ENCODE measurements at places on chromosomes 4 and X.

DNA sequence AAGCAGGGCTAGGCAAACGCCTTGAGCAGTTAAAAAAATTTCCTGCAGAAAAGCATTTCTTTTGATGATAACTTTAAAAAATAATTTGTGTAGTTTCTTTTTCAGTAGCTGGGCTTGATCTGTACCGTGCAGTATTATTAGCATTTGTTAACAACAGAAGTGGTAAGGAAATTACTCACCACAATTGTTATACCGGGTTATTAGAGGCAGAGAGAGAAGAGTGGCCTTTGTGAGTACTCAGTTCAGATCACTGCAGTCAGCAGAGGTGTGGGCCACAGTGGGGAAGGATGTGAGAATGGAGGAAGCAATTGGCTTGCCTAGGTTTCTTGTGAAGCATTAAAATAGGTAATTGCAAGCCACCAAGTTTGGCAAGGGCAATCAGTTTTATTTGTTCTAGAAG is 14.3 kb upstream of the IL21 start:
- no peak for DNase-seq

GRCh38 chrX:119398974-119399771 is at the start of gene SLC25A43:
TSS of gene SLC25A43 (plus strand) at chrX:119399336. CDS start at chrX:119399404, 68 bp downstream.
- no peak for DNase-seq

DNA sequence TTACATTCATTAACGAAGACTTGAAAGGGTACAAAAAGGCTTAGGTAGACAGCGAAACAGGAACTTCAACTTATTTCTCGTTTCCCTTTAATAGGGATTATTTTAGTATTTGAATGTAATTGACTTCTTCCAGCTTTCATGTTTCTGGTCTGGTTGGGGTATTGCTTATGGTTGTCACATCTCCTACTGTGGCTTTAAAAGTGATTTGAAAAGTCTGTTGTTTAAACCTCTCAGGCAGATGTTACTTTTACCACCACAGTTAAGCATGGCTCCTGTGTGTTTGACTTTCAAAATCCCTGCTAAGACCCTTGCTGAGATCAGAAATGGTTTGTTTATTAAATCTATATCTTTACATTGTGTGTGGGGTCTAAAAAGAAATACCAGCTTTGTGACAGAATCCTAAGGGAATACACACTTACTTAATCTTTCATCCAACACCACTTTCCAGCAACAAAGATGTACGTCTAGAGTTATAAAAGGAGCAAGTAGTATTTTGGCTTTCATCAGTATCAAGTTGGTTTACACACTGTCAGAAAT is 661.2 kb downstream of the FAT4 start:
- no peak for DNase-seq

DNA sequence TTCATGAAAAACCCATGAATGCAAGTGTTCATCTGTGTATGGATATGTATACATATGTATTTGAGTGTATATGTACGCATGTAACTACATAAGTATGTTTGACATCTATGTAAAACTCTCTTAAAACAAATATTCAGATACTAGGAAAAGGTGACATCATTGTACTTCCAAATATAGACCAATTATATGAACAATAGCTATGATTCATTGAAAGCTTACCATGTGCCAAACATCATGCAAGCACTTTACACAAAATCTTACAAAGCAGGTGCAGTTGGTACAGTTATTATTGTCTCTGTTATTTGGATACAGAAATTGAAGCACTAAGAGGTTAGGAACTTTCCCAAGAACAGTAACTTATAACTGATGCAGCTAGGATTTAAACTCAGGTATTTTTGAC is 21.4 kb downstream of the MAGEB17 start:
- no peak for DNase-seq

- no peak for DNase-seq
These were observed 53.0 kb downstream of the PTCHD1 start for GRCh38 chrX:23387550-23388184.

DNA sequence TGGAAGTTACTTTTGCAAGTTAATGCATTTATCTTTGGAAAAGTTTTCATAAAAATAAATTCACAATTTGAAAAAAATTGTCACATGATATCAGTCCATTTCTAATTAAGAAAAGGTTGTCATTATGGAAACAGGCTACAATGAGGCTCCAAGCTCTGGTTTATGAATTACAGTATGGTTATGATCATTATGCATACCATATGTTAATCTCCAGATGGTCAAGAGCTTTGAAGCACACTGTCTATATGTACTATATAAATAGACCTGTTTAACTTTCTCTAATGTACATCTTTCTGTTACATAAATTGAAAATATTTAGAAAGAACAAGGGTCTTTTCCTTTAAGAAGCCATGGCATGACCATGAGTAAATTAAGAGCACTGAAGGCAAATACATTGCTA is 2338.8 kb downstream of the PCDH7 start:
- DNase-seq: no peak

GRCh38 chrX:46561824-46562657 is 11.5 kb upstream of the CHST7 start:
- DNase-seq: peak; percentile 3

GRCh38 chr4:8317474-8317873 is 47.9 kb downstream of the HTRA3 start:
- no peak for DNase-seq

- no peak for DNase-seq
These were observed 232.6 kb downstream of the CBR4 start for GRCh38 chr4:168777277-168777965.

- no peak for DNase-seq
These were observed 13.4 kb downstream of the LEF1 start for GRCh38 chr4:108155373-108155772.

DNA sequence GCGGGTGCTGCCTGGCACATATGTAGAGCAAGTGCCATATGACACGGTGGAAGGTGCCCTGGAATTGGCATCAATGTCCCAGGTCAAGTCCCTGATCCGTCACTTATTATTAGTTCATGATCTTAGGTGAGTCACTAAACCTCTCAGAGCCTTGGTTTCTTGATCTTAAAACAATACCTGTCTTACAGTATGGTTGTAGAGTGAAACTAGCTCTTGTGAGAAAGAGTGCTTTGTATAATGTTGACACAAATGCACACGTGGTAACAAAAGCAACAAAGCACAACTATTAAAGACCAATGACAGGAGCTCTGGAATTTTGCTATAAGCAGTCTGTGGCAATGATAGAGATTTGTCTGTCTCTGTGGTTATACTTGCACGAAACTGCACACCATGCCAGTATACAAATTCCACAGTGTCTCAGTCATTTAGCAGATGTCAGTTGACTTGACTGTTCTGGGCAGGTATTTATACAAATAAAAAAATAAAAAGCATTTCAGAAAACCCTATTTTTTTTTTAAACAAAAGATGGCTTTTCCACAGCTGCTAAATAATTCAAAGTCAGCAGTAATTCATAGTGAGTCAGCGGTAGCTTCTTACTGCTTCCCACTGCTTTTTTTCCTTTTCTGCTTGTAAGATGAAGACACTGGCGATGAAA is 19.7 kb upstream of the ACSL1 start:
- DNase-seq: no peak

DNA sequence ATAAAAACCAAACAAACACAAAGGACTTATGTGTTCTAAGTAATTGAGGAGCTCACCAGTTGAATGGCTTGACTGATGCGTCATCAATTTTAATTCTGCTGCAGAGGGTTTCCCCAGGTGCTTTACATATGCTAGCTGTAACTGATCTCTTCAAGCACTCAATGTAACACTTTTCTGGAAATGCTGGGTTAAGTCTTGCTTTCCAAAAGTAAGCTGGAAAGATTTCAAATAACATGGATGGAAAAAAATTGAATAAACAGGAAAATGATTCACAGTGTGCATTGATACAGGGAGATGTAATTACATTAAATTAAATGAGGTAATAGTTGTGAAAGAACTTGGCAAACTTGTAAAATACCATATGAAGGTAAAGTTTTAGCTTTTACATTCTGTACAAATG is 186.7 kb upstream of the WDFY3 start:
- no peak for DNase-seq

- DNase-seq: no peak
These were observed 202.4 kb downstream of the CHIC2 start for GRCh38 chr4:53861856-53862610.

GRCh38 chr4:13704035-13704434 is 76.5 kb upstream of the BOD1L1 start:
- DNase-seq: peak; percentile 10

GRCh38 chr4:15197005-15197404 is 194.7 kb downstream of the CPEB2 start:
- DNase-seq: no peak

GRCh38 chr4:147846318-147847155 is 114.6 kb downstream of the ARHGAP10 start:
- DNase-seq: no peak

Data from midbrain (tissue), 1 donor.